Stimulated activated CD4-positive, alpha-beta T cell treated with anti-CD3 and anti-CD28 coated beads, TNF-alpha, amount 100 ng/mL, for 4 hours (primary cell): ENCODE measurements at places on chromosomes 11 and 22.

- no peak for DNase-seq
Measured at GRCh38 chr22:37427135-37427710, at the start of gene ELFN2. Gene ELFN2, minus strand, starts transcription at chr22:37427479. Its CDS starts 51,945 bp downstream, at chr22:37375534.

GRCh38 chr11:72225411-72225951, 914 bp downstream of the INPPL1 start:
- no peak for DNase-seq

DNA sequence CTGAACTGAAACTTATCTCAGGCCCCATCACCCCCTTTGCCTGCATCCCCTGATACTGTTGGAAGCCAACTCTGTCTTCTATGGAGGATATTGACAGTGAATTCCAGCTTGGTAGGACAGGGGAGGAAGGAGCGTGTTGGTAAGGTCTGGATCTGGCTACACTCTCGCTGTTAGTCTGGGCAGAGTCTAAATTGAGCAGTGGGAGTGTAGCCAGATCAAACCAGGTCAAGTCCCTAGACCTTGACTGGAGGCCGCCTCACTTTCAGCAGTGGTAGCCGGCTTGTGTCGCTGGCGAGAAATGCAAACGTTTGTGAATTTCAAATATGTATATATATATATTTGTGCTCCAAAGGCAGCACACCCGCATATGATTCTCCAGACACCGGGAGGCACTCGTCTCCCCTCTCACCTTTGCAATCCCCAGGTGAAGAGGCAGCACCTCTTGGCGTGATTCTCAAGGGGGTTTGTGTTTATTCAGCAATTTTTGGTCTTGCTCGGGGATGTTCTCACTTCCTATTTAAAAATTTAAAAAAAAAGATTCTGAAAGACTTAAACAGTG, 26.7 kb downstream of the DHCR7 start:
- no peak for DNase-seq

DNA sequence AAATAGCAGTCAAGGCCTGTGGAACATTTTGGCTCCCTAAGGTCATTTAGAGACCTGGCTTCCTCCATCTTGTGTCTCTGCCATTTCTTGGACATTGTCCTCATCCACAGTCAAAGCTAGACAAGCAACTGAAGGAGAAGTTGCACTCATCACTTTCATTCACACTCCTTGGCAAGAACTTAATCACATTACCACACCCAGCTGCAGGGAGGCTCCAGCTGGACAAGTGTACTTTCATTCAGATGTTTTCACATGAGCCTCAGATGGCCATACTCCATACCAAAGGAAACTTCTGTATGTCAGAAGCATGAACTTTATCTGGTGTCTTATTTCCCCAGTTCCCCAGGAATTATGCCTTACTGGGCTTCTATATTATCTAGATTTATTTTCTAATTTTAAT, 537.4 kb downstream of the TMEM135 start:
- DNase-seq, result no peak

DNA sequence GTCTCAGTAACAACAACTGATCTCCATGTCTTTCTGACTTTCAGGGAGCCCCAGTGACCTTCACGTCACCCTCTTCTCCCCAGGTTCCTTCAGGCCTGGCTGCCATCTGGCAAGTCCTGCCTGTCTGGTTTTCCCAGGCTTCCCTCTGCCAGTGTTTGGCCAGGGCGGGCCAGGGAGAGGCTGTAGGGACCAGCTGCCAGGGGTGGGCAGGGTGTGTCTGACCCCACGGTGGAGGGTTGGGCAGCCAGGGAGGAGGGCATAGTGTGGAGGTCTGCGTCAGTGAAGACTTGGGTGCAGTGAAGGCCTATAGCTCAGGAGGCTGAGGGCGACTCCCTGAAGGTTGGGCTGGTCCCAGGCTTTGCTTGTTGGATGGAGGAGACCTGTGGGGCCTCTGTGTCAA, 11.9 kb upstream of the MRGPRX2 start:
- DNase-seq, result no peak

DNA sequence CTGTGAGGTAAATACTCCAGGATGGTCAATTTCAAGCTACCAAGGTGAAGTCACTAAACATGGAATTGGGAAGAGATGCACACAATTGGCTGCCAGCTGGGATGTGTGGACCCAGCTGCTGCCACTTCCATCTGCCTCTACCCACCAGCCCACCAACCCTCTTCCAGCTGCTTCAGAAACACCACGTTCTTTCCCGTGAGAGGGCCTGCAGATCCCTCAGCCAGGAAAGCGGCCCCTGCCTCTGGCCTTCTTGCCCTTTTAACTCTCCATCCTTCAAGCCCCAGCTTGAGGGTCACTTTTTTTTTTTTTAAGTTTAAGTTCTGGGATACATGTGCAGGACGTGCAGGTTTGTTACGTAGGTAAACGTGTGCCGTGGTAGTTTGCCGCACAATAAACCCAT, 20.0 kb downstream of the PRG3 start:
- DNase-seq, result no peak

GRCh38 chr22:19689408-19689807, 24.9 kb upstream of the SEPTIN5 start:
- DNase-seq, result no peak

- DNase-seq, result no peak
Measured at GRCh38 chr11:57322256-57323166, 2.2 kb downstream of the TNKS1BP1 start.

DNA sequence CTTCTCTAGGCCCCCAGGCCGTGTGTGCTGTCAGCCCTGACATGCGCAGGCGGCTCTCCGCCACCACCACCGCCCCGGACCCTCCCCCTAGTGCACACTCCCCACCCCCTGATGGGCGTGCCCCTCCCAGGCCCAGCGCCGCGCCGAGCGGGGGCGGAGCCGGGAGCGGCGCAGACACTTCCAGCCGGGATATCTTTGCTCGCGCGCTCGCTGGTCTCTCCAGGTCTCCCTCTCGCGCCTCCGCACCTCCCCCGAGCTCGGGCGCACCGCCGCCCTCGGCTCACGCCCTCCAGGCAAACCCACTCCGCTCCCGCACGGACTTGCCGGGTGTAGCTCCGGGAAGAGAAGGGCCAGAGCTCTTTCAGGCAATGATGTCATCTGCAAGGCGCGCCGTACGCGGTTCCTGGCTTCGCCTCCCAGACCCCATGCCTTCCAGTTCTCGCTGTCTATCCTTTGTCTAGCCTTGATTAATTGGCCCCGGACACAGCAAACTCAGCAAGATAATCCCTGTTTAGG, at the start of gene SCN3B:
Gene SCN3B, minus strand, starts transcription at position 59 of the 516 bp plus-strand sequence. CDS start 823 bp downstream, outside the sequence.
- no peak for DNase-seq

DNA sequence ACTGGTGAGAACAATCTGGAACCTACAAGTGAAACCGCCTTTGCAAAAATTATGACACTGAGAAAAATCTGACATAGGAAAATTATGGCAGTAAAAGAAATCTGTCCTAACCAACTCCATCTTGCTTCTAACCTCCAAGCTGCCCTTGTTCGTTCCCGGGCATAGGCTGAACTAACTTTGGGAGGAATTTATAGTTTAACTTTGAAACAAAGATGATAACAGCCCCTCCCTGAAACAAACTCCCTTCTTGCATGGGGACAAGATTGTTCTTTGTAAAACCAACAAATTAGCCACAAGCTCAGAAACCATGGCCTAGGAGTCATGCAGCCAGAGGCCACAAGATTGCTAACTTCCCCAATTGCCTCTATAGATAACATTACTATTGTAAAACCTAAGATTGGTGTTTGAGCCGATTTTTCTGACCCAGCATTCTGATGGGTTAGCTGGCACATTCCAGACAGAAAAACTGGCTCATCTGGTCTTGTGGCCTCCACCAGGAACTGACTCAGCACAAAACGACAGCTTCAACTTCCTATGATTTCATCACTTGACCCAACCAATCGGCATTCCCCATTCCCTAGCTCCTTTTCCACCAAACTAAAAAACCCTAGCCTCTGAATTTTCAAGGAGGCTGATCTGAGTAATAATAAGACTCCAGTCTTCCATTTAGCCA, 3.6 kb upstream of the CCDC81 start:
- no peak for DNase-seq

DNA sequence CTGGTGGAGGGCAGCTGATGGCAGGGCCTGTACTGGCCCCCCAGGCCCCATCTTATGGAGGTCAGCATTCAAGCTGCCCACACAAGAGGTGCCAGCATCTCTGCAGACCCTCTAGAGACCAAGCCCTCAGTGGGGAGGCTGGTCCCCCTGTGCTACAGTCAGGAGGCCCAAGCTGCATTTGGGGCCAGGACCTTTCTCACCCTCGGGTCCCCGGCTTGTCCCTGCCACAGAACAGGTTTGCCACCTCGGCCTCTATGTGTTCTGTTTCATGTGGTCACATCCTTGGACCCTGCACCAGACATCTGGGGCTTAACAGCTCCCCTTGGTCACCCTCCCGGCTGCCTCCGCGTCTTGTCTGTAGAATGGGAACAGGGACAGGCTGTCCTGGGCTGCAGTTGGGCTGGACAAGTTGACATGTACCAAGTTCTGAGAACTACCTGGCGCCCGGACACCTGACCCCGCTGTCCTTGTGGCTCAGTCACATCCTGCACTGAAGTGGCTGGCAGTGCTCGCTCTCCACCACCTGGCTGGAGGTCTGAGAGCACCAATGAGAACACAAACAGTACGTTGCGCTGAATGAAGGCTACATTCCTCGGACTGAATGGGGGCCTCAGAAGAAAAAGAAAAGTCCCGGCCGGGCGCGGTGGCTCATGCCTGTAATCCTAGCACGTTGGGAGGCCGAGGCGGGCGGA, 2.7 kb upstream of the PLXNB2 start:
- no peak for DNase-seq

DNA sequence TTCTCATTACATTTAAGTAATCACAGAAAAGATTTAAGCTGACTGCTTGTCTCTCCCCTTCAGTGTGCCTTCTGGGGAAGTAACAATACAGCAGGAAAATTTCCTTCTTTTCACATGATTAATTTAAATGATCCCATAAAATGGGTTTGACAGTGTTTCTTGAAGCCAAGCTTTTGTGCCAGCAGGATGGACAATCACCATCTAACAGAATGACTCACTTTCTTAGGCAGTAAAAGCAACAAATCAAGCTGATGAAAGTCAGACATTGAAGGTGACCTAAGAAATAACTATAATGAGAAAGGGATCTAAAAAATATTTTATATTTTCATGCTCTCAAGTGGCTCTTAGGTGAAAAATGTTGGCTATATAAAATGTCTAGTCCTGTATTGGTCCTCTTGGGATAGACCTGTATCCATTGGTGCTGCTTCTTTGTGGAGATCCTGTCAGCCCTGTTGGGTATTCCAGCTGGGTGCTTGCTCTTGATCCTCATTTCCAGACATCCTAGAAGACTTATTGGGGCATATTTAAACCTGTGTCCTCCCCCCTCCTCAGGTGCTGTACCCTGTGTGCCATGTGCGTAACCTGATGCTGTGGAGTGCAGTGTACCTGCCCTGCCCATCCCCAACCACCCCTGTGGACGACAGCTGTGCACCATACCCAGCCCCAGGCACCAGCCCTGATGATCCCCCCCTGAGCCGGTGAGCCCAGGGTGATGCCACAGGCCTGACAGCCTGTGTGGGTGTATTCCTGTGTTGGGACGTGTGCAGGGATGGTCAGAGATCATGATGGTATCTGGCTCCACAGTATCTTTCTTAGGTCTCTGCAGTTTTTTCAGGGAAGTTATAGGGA, 62.7 kb upstream of the HORMAD2 start:
- no peak for DNase-seq

- DNase-seq, result no peak
Measured at GRCh38 chr11:14977101-14977880, 5.1 kb upstream of the CALCA start.
